ENCODE measurements at places on chromosomes 12 and 14. TPM values are rescaled to one million over a fixed set of nuclear protein-coding genes. Genes with fewer than 3 reads are reported as not detected.

Gene PTHLH
- polyA plus RNA-seq: 0.20 TPM

GRCh38 chr14:42633504-42634095, 1026.9 kb downstream of the LRFN5 start:
- no peak for DNase-seq

GRCh38 chr12:97404093-97404492, 58.5 kb upstream of the RMST start:
- DNase-seq: no peak

DNA sequence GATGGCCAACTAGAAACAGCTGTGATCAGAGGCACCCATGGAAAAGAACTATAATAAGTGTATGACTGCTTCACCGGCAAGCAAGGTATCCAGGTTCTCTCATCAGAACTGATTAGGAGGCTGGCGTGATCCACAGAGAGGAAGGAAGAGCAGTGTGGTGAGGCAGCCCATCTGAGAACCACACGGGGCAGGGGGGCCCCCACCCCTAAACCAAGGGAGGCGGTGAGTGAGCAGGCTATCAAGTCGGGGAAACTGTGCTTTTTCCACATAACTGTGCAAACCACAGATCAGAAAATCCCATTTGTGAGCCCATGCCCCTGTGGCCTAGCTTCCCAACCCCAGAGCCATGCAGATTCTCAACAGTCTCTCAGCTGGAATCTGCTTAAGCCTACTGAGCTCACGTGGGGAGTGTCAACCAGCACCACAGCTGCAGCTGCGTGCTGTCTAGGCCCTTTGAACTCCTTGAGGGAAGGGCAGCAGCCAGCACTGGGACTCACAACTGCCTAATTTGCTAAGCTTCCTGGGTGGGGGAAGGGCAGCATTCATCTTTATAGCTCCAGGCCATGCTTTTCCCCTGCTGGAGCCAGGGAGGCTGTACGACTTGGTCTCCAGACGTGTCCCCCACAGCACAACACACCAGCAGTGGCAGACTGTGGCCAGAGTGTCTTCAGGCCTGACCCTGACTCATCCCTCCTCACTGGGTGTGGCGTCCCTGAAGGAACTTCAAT, 444.4 kb upstream of the ATP2B1 start:
- DNase-seq: no peak

DNA sequence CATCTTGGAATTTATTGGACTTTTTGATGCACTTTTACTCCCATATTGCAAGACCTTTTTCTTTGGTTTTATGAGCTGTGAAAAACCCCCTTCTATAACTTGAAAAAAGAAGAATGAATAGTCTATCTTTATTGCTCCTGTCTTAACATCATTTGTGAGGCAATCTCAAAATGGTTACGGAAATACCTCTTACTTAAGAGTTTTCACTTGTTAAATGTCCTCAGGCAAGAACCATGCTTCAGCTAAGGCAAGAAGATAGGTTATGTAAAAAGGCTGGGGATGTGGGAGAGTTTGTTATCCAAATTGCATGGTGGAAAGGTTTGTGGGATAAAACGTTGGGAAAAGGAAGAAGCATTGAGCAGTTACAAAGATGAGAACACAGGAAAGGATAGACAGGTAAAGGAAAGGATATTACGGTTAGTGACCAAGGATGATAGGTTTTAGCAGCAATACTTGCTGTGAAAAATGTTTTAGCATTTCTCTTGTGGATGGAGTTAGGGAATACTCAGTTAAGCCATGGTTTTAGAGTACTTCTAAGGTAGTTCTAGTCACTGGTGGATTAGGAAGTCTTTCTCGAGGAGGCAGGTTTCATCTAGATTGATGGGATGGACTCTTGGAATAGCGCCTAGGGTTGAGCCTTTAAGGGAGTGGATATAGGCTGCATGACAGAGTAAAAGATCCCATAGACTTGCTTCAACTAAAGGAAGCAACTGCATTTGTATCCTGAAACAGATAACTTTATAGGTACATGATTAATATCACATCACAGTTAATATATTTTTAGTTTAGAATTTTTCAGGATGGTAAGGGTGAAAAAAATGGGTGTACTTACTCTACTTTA, 30.3 kb downstream of the MDM2 start:
- DNase-seq: no peak

DNA sequence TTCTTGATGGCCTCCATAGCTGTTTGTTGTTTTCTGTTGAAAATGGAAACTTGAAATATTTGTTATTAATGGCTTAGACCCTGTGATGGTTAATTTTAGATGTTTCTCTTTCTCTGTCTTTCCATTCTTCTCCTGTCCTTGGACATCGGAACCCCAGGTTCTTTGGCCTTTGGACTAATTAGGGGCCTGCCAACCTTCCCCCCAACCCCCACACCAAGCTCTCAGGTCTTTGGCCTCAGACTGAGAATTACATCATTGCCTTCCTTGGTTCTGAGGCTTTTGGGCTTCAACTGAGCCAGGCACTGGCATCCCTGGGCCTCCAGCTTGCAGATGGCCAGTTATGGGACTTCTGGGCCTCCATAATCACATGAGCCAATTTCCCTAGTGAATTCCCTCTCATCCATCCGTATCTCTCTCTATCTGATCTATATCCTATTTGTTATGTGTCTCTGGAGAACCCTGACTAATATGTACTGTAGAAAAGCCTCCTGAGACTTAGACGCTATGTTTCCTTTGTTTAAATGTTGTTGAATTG, 71.6 kb downstream of the FGD4 start:
- DNase-seq: no peak

- no peak for DNase-seq
Measured at GRCh38 chr14:38285962-38286361, 30.1 kb upstream of the CLEC14A start.

GRCh38 chr12:48717252-48717695, 767 bp upstream of the CCNT1 start:
- no peak for DNase-seq

Gene DIO3
- polyA plus RNA-seq: 0.66 TPM

GRCh38 chr14:75005357-75005756, 2.6 kb downstream of the EIF2B2 start:
- DNase-seq: no peak

- peak; percentile 61 for DNase-seq
Measured at GRCh38 chr12:30691122-30691879, 4.4 kb downstream of the IPO8 start.

DNA sequence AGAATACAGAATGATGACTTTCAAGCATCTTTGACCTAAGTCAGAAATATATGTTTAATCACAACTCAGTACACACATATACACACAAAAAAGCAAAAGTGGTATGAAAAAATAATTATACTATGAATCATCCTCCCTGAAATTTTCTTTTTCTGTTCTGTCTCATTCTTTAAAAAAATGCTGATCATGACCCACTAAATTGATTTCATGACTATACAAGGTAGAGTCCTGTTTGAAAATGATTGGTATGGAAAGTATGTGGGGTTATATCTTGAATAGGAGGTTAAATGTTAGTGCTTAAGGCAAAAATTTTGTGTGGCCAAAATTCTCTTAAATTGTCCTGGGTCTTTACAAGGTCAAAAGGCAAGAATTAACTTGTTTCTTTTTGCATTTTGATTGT, 80.4 kb downstream of the SUDS3 start:
- no peak for DNase-seq

DNA sequence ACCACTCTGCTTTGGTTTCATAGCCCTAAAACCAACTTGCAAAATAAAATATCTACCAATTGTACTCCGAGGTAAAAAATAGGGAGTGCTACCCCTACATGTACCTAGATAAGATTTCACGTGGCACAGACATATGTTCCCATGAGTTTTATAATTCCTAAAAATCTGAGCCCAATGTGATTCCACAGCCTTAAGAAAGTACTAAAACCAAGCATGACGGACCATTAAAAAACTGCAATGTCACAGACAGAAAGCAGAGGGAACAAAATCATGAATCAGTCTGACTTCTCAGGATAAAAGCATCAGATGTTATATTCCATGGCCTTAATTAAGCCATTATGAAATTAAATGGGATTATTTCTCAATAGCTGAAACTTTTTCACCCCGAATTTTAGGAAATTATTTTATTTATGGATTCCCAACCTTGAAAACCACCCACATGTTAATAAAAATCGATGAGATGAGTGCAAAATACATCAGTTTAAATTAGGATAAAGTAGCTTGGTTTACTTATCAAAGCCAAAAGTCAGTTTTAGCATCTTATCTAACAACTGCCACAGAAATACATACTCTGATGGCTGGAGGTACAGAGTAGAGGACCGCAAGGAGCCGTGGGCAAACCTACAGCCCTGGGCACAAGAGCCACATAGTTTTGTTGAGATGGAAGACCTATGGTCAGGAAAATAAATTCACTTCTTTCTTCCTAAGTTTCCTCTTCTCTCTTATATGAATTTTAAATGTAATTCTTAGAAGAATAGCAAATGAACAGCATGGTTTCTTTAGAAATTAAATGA, 4.5 kb downstream of the ITPR2 start:
- DNase-seq: no peak

DNA sequence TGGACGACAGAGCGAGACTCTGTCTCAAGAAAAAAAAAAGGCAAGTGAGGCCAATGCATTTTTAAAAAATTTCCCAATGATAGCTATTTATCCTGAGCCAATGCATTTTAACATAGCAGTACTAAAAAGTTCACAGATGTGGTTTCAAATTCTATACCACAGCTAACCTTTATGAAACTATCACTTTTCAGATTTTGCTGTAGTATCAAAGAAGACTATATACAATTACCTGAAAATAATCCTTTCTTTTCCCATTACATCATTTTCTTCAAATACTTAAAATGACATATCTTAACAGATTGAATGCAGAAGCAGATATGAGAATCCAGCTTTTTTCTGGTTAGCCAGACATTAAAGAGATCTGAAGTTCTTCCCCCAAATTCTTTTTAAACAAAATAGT, 13.2 kb downstream of the ATF7 start:
- DNase-seq: no peak
